Stimulated activated CD4-positive, alpha-beta T cell treated with anti-CD3 and anti-CD28 coated beads, Interleukin-4, amount 100 ng/mL, for 4 hours (primary cell): ENCODE measurements at places on chromosomes 7 and 10.

DNA sequence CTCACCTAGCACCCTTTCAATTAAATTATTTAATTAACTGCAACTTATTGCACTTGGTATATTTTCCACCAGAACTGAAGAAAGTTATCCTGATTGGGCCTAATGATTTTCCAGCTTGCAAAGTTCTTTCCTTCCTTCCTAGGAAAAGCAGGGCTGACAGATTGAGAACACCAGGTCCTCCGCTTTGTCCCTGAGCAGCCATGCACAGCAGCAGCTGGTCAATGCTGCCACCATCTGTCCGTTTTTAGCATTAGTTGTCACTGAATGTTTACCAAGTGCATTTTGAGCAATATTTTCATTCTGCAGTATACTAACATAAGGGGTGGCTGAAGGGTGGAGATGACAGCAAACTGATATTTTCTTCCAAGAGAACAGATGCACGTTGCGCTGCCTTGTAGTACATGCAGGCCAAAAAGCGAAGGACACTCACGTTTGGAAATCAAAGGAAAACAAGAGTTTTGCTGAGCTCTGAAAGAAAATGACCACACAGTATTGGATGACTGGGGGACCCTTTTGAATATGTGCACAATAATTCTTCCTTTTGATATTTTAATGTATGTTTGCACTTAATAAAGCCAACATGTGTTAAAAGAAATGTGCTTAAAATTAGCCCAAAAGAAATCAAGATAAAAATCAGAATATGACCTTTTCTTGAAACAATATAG lies 248.8 kb upstream of the PTN start:
- no peak for DNase-seq

- no peak for DNase-seq
These were observed 19.2 kb upstream of the MALSU1 start for GRCh38 chr7:23279819-23280525.

- no peak for DNase-seq
These were observed 103.1 kb downstream of the ANK3 start for GRCh38 chr10:60286559-60286958.

- DNase-seq: no peak
These were observed 186.2 kb downstream of the RAMP3 start for GRCh38 chr7:45343746-45344145.

- DNase-seq: no peak
These were observed 111.7 kb downstream of the KMT2E start for GRCh38 chr7:105125745-105126144.

GRCh38 chr10:15168291-15168785 lies at the start of gene NMT2:
Gene NMT2, minus strand, starts transcription at chr10:15168693. Its CDS starts 81 bp downstream, at chr10:15168612.
- no peak for DNase-seq

DNA sequence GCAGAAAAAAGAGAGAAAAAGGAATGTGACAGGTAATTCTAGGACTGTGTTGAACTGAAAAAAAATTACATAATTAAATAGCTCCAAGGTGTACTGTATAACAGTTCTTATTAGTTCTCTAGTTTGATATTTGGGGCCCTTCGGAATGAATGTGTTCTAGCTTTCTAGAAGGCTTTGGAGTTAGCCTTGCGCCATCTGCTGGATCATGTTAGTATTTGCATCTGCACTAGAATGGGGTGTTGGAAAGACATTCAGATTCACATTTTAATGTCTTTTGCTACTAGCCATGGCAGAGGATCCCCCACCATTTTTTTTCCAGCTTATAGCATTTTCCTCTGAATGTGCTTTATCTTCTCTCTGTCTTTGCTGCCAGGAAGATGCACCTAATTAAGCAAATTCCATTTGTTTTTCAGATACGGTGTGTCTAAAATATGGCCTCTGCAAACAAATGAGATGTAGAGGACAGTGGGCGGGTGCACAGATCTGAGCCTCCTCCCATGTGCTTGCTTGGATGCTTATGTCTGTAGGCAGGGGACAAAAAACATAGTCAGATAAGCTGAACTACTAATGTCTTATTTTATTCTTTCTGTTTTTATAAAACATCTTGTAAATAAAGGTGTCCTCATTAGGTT lies 238.5 kb downstream of the PHF14 start:
- peak; percentile 15 for DNase-seq

GRCh38 chr10:123865350-123865749 lies 26.3 kb downstream of the CPXM2 start:
- no peak for DNase-seq

DNA sequence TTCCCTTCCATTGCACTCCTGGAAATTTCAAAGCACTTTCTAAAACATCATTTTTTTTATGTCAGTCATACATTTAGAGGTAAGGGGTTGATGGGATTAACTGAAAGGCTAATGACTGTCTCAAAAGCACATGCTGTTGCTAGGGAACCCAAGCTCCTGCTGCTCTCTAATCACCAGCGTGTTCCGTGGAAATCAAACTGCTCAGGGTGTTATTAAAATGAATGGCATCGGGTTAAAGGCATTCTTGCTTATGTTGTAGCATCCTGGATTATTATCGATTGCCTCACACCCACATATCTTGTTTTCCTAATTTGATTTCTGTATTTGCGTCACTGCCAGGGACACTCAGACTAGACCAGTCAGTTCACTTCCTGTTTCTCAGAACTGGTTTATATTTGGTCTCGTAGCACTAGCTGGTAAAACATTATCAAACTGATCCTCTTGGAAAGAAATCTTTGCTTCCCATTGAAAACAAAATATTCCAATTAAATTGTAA lies 216.5 kb upstream of the MKLN1 start:
- DNase-seq: no peak

- no peak for DNase-seq
These were observed 66.4 kb upstream of the ZMIZ1 start for GRCh38 chr10:79002336-79002735.

GRCh38 chr7:5232485-5232837 lies 42.4 kb downstream of the WIPI2 start:
- DNase-seq: no peak

DNA sequence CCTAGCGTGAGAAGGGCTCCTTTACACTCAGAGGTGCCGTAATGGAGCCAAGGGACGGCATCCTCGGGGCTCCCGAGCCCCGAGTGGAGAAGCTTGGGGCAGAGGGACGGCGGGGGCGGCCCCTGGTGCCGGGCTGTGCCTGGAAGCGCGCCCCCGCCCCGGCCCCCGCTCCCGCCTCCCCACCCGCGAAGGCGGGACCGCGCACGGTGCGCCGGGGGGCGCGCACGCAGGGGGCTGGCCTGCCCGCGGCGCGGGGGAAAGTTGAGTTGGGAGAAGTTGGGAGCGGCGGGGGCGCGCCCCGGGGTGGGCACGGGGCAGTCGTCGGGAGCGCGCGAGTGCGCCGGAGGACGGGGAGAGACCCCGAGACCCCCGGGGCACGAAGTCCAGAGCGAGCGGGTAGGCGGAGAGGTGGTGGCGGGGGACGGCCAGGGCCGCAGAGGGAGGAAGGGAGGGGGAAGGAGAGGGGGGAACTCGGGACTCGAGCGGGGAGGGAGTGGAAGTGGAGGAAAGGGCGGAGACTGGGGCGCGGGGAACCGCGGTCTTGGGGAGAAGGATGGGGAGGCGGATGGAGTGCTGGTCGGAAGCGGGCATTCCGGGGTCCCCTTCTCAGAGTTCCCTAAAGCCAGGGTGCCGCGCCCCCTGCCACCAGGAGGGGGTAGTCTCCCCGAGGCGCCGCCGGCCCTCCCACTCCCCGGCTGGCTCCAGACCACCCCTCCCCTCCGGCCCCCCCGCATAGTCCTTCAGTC lies at the start of gene SLC4A2:
Gene SLC4A2, plus strand, starts transcription at position 223 of the 746 bp plus-strand sequence. CDS start 2,399 bp downstream, outside the sequence.
- peak; percentile 62 for DNase-seq

DNA sequence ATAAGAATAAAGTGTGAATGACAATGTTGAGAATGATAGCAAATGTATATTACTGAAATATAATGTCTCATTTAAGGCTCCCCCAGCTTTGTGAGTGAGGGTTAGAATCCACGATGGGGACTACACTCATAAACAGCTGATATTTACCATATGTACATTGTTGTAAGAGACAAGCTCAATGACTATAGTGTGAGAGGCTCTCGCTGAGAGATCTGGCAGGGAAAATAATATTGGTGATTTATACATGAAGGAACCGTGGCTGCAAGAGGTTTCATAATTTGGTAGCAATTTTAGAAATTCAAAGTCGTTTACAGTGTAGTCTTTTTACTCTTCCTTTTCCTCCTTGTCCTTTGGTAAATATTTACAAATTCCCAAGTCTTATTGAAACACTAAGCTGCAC lies 342.2 kb upstream of the AKR1E2 start:
- DNase-seq: no peak
